ENCODE measurements at places on chromosomes 12 and 14. TPM values are rescaled to one million over a fixed set of nuclear protein-coding genes. Genes with fewer than 3 reads are reported as not detected.

The LRIG3 gene
- total RNA-seq, result not detected

The CFAP251 gene
- 1.6 TPM for total RNA-seq

The SSTR1 gene
- not detected for total RNA-seq

DNA sequence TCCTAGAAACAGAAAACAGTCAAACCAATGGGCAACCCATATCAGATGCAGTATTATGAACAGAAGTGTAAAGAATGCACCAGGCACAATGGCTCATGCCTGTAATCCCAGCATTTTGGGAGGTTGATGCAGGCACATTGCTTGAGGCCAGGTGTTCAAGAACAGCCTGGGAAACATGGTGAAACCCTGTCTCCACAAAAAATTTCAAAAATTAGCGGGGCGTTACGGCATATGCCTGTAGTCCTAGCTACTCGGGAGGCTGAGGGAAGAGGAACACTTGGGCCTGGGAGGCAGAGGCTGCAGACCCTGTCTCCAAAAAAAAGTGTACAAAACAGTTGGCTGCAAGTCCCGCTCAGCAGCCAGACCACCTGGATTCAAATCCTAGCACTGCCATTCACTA is 4.9 kb downstream of the PXN start:
- H3K4me1 ChIP-seq, result peaks cover 77% of the 10 kb centered on the region
- H3K4me3 ChIP-seq, result no peak overlapping the region
- no peak for DNase-seq
- H3K27ac ChIP-seq, result peak overlapping the region; percentile 40

DNA sequence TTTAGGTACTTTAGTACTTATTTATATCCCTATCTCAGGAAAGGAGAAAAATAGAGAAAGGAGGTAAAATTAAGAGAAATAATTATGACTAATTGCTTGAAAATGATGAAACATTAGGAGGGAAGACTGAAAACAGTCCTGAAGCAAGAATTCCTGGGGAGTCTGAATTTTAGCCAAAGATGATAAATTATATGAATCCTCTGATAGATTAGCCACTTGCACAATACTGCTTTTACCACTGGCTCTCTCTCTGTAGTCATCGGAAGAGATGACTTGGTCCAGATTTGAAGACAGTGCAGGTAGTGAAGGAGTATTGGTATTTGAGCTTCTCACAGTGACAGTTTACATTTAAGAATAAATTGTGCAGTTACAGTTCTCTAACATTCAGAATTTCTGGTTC is 83.8 kb upstream of the CLEC14A start:
- no peaks in the 10 kb centered on the region for H3K27me3 ChIP-seq
- H3K4me1 ChIP-seq, result no peaks in the 10 kb centered on the region
- no peak for DNase-seq
- H3K27ac ChIP-seq, result no peak overlapping the region

The DCN gene
- total RNA-seq, result not detected

- no peaks in the 10 kb centered on the region for H3K27me3 ChIP-seq
- no peaks in the 10 kb centered on the region for H3K4me1 ChIP-seq
- DNase-seq, result no peak
- no peak overlapping the region for H3K4me3 ChIP-seq
- no peak overlapping the region for H3K27ac ChIP-seq
These were observed 15.7 kb upstream of the RMST start for GRCh38 chr12:97446895-97447294.

The KCNJ8 gene
- not detected for total RNA-seq

DNA sequence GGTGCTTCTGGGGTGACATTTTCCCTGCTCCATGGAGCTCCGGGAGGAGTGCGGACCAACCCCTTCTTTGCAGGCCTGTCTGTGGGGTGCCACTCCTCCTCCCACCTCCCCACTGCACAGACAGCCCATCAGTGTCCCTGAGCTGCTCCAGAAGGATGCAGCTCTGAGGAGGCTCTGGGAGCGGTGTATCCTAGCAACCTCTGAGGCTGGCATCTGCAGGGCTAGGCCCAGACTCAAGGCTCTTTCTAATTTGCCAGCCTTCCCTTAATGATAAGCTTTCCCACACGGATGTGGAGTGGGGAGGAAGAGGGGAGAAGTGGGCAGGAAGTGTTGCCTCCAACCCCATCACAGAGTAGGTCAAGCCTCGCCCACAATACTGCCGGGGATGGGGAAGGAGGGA is 59.7 kb downstream of the CALM1 start:
- H3K27ac ChIP-seq, result no peak overlapping the region
- peaks cover 3% of the 10 kb centered on the region for H3K4me1 ChIP-seq
- DNase-seq, result no peak

Measured in activated CD4-positive, alpha-beta memory T cell treated with anti-CD3 and anti-CD28 coated beads for 36 hours (primary cell).